Heart right ventricle (tissue), 16 donors: ENCODE measurements at places on chromosomes 1 and 21.

- DNase-seq = no peak
Observed at GRCh38 chr1:61109158-61109557, 26.8 kb downstream of the NFIA start.

GRCh38 chr1:83130886-83131691, 867.8 kb downstream of the TTLL7 start:
- no peak for DNase-seq

DNA sequence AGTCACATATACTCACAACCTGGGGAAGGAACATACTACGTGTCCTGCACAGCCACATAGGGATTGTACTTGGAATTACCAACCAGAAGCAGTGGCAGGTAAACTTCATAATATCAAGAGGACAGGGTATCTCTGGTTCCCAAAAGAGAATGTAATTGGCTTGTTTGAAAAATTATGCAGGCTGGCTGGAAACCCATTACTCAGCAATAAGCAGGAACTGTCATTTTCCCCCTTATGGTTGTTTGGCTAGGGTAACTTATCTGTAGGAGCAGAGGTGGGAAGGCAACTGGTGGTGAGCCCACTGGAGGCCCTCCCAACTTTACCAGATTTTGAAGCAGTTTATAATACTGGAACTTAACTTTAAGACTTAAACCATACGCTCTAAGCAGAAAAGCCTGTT, 924.1 kb downstream of the LRRIQ3 start:
- DNase-seq = no peak

GRCh38 chr21:15592271-15592860, 137.4 kb upstream of the USP25 start:
- DNase-seq = no peak

DNA sequence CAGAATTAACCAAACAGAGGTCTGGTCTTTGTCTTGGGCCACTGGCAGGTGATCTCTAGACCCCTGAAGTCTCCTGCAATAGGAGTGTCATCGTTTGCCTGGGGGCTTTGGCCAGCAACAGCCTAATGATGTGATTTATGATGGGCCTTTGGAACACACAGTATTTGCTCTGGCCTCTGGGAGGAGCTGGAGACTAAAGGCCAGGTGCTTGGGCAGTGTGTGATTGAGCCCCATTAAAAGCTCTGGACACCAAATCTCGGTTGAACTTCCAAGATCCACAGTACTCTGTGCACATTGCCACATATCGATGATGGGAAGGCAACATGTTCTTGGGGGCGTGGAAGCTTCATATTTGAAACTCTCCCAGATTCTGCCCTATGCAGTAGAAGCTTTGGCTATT, 32.0 kb upstream of the TLR5 start:
- DNase-seq = no peak

DNA sequence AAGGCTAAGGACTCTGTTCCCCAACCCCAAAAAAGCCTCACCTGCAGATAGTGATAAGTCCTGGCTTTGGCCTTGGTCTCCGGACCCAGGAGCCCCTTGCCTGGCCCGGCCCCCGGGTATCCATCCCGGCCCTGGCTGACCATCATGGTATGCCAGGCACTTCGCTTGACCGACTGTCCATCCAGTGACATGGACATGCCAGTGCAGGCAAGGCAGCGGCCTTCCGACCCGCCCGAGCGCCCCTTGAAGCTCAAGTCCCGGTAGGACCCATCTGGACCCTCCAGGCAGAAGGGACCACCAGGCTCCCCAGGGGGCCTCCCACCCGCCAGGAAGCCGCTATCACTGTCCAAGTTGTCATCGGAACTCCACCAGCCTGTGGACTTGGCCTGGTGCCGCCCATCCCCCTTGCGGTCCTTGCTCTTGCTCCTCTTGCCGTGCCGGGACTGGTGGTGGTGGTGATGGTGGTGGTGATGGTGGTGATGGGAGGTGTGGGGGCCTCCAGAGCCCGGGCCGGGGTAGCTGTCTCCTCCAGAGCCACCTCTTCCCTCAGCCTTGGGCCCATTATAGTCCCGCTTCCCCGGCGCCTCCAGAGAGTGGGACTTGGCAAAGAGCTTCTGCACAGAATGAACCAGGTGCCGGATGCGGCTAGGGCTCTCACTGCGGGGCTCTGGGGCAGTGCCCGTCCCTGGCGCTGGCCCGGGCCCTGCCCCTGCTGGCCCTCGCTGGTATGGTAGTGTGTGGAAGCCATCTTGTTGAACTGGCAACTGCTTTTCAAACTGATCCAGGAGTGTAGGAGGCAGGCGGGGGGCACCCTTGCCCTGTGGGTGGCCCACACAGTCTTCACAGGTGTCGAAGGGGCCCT, 25.0 kb downstream of the DLGAP3 start:
- DNase-seq = no peak

DNA sequence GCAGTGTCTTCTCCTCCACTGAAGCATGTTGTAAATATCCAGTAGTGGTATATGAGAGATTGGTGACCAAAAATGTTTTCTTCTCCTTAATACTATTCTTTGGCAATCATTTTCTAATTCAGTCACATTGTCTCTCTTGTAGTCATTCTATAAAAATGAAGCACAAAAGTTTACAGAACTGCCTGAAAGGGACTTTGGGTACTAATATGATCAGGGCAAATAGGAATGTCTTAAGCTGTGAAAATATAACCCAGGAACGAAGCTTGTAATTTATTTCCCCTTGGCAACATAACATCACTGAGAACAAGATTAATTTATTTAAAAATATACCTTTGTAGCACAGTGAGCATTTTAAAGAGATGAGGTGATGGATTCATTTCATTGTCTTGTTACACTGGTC, 4.9 kb downstream of the B3GALT2 start:
- DNase-seq = no peak

DNA sequence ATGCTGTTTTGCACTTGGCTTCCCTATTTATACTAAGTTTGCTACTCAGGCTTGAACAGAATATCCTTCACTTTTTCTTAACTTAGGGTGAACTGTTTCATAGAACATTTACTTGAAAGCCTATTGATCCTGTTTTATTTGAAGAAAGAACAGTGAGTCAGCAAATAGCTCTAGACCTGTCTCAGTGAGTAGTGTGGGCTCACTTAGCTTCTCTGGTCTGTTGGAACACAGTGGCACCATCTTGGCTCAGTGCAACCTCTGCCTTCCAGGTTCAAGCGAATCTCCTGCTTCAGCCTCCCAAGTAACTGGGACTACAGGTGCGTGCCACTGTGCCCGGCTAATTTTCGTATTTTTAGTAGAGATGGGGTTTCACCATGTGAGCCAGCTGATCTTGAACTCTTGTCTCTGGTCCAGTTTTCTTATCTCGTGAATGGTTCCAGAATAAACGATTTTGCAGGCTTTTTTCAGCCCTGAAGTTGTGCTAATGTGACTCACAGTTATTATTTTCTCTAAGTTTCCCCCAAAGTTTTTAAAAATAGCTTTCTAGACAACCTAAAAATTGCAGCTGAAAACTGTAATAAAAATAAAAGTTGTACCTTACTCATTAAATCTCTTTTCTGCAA, 76.8 kb downstream of the KIF1B start:
- no peak for DNase-seq
